ENCODE measurements at places on chromosomes 5 and 9. TPM values are rescaled to one million over a fixed set of nuclear protein-coding genes. Genes with fewer than 3 reads are reported as not detected.

DNA sequence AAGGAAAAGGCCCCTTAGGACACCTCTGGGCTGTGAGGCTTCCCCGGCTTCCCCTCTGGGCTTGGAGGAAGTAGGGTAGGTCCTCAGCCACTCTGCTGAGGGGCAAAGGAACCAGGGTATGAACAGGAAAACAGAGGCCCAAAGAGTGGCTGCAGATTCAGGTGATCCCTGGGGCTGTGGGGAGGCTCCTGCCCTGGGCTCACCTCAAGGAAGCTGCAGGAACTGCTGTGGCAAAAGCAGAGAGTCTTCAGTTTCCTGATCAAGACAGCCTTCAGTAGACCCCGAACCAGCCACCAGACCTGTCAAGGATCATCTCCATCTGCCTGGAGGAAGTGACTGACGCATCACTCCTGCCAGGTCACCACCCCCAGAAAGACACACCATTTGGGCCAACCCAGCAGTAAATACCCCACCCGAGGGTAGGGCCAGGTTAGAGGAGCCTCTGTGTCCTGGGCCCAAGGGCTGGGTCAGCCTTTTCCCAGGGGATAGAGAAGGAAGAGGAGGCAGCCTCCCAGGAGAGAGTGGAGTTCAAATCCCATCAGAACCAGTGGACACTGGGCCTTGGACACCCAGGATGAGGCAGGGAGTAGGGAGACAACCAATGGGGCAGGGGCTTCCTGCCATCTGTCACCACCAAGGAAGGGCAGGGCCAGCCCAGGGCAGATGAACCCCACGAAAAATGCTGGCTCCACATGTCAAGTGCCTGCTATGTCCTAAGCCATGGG, 5.8 kb upstream of the ST6GALNAC6 start:
- DNase-seq: peak; percentile 80

GRCh38 chr9:108845947-108846346, 9.8 kb downstream of the ACTL7B start:
- no peak for DNase-seq

The PTPDC1 gene
- total RNA-seq: 11.2 TPM

The FOXE1 gene
- total RNA-seq: not detected

DNA sequence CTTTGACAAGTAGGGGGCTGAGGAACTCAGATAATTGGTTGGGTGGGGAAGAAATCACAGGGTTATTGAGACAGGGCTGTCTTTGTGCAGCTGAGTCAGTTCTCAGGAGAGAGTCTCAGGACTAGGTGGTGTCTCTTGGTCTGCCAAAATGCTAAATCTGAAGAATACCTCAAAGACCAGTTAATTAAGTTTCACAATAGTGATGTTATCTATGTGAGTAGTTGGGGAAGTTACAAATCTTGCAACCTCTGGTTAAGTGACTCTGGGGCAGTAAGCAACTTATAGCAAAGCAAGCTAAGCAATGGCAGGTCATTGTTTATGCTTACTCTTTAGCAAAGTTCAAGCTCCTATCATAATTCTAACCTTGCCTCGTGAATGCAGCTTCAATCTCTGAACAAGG, 53.6 kb downstream of the GIN1 start:
- no peak for DNase-seq

The CDKN2A gene
- total RNA-seq: not detected

- DNase-seq: no peak
Observed at GRCh38 chr5:29896646-29897045, 1296.8 kb upstream of the CDH6 start.

GRCh38 chr5:62093976-62094375, 212.0 kb upstream of the KIF2A start:
- DNase-seq: no peak

- no peak for DNase-seq
Observed at GRCh38 chr9:73327149-73327548, 175.5 kb downstream of the ANXA1 start.

GRCh38 chr5:52920929-52921328, 68.2 kb upstream of the ITGA2 start:
- no peak for DNase-seq

DNA sequence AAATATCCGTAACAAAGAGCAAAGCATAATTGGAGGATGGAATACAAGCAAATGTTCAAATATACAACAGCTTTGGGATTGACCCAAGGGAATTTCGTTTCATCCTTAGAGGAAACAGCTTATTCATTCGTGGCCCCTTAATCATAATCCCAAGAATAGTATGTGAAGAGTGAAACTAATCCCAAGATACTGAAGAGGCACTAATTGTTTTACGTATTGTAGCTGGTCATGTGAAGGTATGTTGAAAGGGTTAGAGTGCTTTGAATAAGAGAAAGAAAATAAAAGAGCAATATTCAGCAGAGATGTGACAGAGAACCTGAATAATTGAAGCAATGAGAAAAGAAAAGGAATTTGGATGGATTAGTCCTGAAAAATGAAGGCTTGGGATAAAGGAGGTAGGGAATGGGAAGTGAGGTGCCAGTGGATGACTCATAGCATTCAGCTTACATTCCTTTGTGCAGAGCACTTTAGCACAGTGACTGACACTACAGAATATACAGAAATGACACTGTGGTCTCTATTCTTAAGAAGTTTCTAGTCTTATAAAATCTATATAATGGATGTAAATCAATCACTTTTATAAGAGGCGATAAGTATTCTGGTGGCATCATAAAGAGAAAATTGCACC, 221.9 kb downstream of the TLR4 start:
- no peak for DNase-seq

GRCh38 chr5:160240350-160240749, 11.0 kb downstream of the FABP6 start:
- no peak for DNase-seq

The SVEP1 gene
- 13.9 TPM for total RNA-seq

All from transverse colon (tissue), 4 donors.